ENCODE measurements at places on chromosomes 1 and 21. TPM values are rescaled to one million over a fixed set of nuclear protein-coding genes. Genes with fewer than 3 reads are reported as not detected.

DNA sequence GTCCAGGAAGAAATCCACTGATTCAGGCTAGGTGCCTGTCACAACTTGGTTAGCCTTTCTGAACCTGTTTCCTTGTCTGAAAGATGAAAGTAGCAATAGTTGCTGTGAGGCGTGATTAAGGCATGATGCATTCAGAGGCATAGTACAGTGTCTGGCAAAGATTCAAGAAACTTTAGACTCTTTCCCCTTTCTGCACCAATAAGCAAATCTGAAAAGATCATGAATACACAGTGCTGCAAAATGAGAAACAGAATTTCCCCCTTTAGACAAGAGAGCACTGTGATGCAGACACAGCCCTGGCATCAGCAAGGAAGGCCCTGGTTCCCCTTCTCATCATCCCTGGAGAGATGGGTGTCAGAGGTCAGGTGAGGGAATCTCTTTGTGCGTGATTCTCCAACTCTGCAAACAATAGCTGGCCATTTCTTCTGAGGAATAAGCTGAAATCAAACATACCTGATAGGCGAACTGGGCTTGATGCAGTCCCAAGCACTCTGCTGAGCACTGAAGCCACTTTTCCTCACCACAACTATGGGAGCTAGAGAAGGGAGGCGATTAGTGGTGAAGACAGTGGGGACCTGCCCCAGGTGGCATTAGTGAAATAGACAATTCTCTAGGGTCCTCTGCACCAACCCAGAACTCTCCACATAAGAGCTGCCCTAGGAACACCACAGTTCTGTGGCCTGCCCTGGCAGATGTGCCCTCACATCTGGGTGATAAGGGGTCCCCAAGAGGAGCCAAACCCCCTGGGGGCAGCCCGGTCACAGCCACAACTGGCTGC is 41.7 kb downstream of the ITPKB start:
- H3K36me3 ChIP-seq = no peaks in the 10 kb centered on the region
- no peak overlapping the region for H3K4me3 ChIP-seq
- peaks cover 12% of the 10 kb centered on the region for H3K4me1 ChIP-seq
- H3K27ac ChIP-seq = no peak overlapping the region
- peak; percentile 64 for DNase-seq

GRCh38 chr1:209884665-209885117 is 53.3 kb upstream of the SYT14 start:
- H3K27ac ChIP-seq = peak overlapping the region; percentile 71
- peaks cover 7% of the 10 kb centered on the region for H3K27me3 ChIP-seq
- no peak overlapping the region for H3K4me3 ChIP-seq
- no peaks in the 10 kb centered on the region for H3K36me3 ChIP-seq
- peaks cover 21% of the 10 kb centered on the region for H3K4me1 ChIP-seq

GRCh38 chr1:30749691-30750583 is 7.6 kb downstream of the LAPTM5 start:
- no peak for DNase-seq
- no peak overlapping the region for H3K4me3 ChIP-seq
- peaks cover 5% of the 10 kb centered on the region for H3K4me1 ChIP-seq
- H3K27me3 ChIP-seq = no peaks in the 10 kb centered on the region

GRCh38 chr1:21110163-21110562 is 66.5 kb downstream of the EIF4G3 start:
- no peak for DNase-seq
- no peaks in the 10 kb centered on the region for H3K27me3 ChIP-seq
- H3K4me1 ChIP-seq = peaks cover 2% of the 10 kb centered on the region
- no peak overlapping the region for H3K4me3 ChIP-seq
- no peaks in the 10 kb centered on the region for H3K36me3 ChIP-seq
- no peak overlapping the region for H3K27ac ChIP-seq

DNA sequence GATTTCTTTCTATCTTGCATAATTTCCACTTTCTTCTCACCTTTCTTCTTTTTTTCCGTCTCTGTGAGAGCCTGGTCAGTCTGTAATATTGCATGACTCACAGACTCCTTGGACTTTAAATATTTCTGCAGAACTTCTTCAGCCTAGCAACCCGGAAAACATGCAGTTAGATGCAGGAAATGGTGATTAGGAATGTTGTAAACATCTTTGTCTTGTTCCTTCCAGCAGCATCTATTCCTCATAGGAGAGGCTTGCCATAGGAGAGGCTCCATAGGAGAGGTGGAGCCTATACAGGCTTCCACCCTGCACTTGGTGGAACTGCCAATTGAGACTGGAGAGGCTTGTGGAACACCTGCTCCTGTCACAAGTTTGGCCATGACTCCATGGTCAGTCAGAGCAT is 10.0 kb downstream of the GBP5 start:
- H3K4me1 ChIP-seq = no peaks in the 10 kb centered on the region
- peaks cover 1% of the 10 kb centered on the region for H3K27me3 ChIP-seq
- no peak overlapping the region for H3K4me3 ChIP-seq
- H3K27ac ChIP-seq = no peak overlapping the region
- peak; percentile 42 for DNase-seq

GRCh38 chr1:147209825-147210821 is 15.0 kb downstream of the FMO5 start:
- H3K27ac ChIP-seq = no peak overlapping the region
- no peak for DNase-seq
- H3K36me3 ChIP-seq = no peaks in the 10 kb centered on the region
- no peaks in the 10 kb centered on the region for H3K27me3 ChIP-seq

DNA sequence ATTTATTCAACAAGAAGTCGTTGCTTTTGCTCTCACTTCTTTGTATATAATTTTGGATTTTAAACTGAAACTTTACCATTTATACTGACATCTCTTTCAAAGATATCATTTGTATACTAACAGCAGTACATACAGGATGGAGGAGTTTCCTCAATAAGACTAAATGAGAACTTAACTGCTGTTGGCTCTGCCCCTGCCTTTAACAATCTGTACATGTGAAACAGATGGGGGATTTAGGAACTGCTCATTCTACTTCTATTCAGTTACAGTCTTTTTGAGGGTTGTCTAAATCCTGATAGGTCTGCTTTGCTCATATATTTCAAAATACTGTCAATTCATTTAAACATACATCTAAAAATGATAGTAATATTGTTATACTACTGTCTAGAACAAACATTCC is 663.2 kb downstream of the ADGRL2 start:
- H3K27me3 ChIP-seq = no peaks in the 10 kb centered on the region
- DNase-seq = no peak
- no peak overlapping the region for H3K4me3 ChIP-seq
- H3K4me1 ChIP-seq = no peaks in the 10 kb centered on the region
- no peaks in the 10 kb centered on the region for H3K36me3 ChIP-seq
- H3K27ac ChIP-seq = no peak overlapping the region

- no peak overlapping the region for H3K27ac ChIP-seq
- H3K4me3 ChIP-seq = no peak overlapping the region
- H3K4me1 ChIP-seq = peaks cover 4% of the 10 kb centered on the region
- DNase-seq = no peak
Measured at GRCh38 chr1:208137193-208137592, 107.0 kb downstream of the PLXNA2 start.

- no peak overlapping the region for H3K4me3 ChIP-seq
- no peaks in the 10 kb centered on the region for H3K4me1 ChIP-seq
- H3K27ac ChIP-seq = no peak overlapping the region
- no peak for DNase-seq
Measured at GRCh38 chr1:169588785-169589485, 2.7 kb upstream of the F5 start.

- no peak for DNase-seq
- no peaks in the 10 kb centered on the region for H3K36me3 ChIP-seq
- H3K27ac ChIP-seq = no peak overlapping the region
- no peak overlapping the region for H3K4me3 ChIP-seq
- no peaks in the 10 kb centered on the region for H3K4me1 ChIP-seq
Measured at GRCh38 chr1:226553924-226554282, 5.3 kb downstream of the STUM start.

DNA sequence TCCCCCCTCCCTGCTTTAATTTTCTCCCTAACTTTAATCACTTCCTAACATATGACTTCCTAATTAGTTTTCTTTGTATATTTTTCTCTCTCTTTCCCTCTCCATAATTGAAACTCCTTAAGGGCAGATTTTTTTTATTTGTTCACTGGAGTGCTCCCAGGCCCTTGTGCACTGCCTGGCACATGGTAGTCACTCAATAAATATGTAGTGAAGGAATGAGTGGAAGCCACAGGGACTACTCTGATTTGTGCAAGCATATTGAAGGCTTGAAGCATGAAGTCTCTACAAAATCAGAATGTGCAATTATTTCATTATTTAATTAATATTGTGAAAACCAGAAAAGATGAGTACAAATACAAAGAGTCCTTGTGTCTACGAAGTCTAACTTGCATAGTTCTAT is 41.5 kb downstream of the SNX7 start:
- H3K36me3 ChIP-seq = no peaks in the 10 kb centered on the region
- H3K4me3 ChIP-seq = no peak overlapping the region
- no peak for DNase-seq

The MEX3A gene
- total RNA-seq = 26.6 TPM

The RAB3B gene
- total RNA-seq = 11.9 TPM

The SH3BGR gene
- 0.42 TPM for total RNA-seq

The LCE3D gene
- not detected for total RNA-seq

The HSF2BP gene
- 0.67 TPM for total RNA-seq

The TRIM63 gene
- total RNA-seq = not detected

Measured in endothelial cell of umbilical vein (primary cell).